GM12892 (cell line): ENCODE measurements at places on chromosomes 7 and 10.

DNA sequence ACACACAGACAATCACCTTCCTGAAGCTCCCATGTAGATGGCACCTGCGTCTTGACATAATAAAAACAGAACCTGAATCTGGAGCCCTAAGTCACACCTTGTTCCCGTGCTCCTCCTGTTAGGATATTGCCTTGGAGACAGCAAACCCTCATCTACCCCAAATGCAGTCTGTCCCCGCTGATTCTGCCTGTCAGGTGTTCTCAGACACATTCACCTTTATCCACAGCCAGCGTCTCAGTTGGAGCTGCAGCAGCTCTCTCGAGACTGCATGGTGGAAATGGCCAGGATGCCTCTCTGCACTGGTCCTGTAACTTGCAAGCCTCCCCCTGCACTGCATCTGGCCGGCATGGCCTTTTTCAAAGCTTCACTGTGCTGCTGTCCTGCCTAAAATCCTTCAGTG lies 218.0 kb upstream of the ZNF32 start:
- no peak for DNase-seq

GRCh38 chr7:132469264-132469663 lies 107.0 kb downstream of the PLXNA4 start:
- no peak for DNase-seq

DNA sequence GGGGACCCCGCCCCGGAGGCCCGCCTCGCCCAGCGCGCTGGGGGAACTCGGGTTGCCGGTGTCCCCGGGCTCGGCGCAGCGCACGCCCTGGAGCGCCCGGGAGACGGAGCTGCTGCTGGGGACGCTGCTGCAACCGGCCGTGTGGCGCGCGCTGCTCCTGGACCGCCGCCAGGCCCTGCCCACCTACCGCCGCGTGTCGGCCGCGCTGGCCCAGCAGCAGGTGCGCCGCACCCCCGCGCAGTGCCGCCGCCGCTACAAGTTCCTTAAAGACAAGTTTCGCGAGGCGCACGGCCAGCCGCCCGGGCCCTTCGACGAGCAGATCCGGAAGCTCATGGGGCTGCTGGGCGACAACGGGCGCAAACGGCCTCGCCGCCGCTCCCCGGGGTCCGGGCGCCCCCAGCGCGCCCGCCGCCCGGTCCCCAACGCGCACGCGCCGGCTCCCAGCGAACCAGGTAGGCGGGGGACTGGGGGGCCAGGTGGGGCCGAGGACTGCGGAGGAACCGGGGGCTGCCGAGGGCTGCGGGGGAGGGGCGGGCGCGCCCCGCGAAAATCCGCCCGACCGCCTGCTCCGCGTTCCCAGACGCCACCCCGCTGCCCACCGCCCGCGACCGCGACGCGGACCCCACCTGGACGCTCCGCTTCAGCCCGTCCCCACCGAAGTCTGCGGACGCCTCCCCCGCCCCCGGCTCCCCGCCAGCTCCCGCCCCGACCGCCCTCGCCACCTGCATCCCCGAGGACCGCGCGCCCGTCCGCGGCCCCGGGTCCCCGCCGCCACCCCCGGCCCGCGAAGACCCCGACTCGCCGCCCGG lies 574 bp downstream of the UTF1 start:
- DNase-seq, result no peak

GRCh38 chr10:35896001-35896400 lies 253.9 kb upstream of the FZD8 start:
- DNase-seq, result no peak

DNA sequence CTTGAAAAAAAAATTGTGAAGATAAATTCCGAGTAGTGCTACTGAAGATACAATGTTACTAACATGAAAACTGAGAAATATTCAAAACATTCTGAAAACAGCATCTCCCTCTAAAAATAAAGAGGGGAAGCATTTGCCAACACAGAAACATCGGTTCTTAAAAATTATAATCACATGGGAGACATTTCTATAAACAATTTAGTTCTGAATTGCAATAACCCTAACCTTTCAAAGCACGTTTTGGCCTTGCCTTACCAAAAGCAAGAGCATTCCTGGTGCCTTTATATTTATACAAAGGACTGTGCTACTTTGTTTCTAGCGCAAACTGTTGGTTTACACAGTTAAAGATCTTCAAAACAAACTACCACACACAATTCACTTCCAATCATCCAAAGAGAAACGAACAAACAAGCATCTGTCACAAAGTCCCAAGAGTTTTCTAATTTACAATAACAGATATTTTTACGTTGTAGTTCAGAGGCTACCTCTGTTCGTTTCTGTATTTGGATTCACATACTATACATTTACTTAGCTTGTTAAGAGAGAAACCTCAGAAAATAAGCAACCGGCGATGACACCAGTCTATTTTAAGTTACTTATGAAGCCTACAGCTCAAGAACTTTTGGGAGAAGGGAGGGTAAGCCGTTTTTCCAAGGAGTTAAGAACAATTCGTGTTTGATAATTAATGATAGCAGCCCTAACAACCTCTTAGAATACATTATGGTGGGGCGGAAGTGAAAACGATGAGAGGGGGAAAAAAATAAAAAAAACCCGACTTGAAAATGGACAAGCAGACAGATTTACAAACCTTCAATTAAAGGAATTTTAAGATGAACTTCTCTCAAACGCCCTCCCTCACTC lies 1.3 kb downstream of the ABI1 start:
- no peak for DNase-seq

GRCh38 chr7:137715533-137715932 lies 131.2 kb downstream of the DGKI start:
- no peak for DNase-seq

DNA sequence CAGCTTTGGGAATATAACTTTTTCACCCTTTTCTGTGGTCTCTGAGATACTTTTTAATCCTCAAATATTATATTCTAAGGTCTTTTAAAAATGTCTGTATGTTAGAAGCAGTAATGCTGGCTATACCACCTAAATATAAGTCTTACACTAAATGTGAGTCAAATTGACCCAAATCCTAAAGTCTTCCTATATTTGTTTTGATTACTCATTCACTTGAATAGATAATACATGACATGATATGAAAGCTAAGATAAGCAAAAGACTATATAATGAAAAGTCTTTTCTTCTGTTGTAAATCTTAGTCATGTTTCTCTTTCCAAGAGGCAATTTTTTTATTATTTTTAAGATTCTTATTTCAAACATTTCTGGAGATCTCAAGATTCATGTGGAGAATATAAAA lies 64.2 kb downstream of the HDAC9 start:
- DNase-seq, result no peak

DNA sequence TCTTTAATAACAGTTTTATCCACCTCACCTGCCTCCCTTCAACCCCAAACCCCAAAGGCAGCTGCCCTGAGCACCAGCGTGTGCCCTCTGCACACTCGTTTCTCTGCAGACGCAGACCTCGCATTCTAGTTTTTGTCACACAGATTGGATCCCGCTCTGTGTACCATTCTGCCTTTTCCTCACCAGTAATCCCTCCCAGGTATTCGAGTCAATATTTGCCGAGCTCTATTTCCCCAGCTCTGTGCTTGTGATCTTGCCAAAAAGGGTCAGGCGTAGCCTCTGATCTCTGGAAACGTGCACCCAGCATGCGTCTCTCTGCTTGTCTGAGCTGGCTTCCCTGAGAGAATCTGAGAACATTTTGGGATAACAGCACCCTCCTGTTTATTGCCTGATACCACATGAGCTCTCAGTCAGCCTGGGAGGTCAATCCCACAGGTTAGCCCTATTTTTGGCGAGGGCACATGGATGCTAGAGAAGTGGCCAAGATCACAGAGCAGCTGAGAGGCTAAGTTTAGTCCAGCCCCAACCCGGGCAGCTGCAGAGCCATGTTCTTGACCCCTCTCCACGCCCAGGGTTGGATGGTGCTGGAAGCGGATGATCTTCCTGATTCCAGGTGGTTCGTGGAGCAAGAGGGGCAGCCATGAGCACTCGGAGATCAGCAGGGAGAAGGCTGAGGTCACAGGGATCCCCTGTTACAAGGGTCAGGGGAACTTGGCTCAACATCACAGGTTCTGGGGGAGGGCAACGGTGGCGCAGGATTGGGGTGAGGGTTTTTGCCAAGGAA lies 29.1 kb downstream of the FOXL3 start:
- DNase-seq, result no peak

DNA sequence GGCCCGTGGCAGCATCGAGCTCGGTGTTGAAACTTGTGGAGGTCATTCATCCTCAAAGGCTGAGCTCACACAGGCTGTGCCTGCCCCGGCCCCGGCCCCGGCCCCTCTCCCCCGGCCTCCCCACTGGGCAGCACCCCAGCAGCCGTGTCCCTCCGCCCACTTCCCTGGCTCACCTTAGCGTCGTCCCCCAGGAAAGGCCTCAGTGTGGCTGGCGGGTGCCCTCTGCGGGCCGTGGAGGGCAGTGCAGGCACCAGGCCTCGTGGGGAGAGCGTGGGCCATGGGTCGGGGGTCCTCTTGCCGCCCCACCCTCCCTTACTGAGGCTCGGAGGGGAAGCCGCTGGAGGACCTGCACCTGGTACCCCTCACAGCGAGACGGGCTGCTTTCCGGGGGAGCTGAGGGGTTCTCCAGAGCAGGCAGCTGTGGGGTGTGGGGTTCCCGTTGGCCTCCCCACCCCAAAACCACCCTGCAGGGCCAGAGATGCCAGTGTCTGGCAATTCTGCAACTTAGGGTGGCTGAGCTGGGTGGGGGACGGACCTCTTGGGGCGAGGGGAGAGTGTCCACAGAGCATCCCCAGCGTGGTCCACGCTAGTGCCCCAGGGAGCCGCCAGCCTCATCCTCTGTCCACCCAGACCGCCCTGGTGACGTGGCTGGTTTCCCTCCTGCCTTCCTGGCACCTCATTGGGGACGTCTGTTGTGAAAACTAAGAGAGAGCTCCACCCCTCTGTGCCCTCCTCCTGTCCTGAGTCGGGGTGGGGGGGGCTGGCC lies 44.2 kb upstream of the DPYSL4 start:
- peak; percentile 77 for DNase-seq

DNA sequence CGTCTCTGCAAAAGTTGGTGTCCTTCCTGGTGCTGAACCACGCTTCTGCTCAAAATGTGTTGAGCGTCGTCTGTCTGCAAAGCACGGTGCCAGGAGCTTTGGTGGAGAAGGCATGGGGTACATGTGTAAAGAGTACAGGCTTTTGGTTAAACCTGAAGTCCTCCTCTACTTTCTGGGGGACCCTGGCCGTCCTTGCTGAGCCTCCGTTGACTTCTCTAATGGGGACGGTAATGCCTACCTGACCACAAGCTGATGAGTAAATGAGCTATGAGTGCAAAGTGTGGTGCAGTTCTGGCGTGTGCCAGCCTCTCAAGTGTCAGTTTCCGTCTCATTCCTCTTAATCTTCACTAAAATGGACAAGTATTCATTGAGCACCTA lies 527 bp upstream of the HERPUD2 start:
- no peak for DNase-seq

- no peak for DNase-seq
Observed at GRCh38 chr10:17771017-17771416, 19.0 kb downstream of the TMEM236 start.

DNA sequence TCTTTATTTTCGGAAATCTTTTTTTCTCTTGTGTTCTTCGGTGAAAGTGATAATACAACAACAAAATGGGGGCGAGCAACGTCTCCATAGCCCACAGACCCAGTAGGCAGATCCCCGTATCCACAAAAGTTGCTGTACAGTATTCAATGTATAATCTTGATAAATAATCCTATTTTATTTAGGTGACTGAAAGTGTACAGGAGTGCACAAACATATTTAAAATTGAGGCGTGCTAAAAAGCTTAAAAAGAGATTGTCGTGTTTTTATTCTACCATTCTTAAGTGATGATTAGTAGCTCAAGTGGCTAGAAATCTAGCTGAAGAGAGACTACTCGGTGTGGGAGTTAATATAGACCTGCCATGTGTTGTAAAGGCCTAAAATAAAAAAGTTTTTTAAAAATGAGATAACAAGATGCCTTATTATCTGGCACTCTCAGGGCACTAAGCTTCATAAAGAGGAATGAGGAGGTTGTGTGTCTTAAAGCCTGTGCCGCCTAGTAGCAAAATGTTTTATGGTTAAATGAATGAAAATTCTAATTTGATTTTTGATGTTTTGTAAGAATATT lies 1.6 kb downstream of the CAPZA2 start:
- DNase-seq, result no peak

DNA sequence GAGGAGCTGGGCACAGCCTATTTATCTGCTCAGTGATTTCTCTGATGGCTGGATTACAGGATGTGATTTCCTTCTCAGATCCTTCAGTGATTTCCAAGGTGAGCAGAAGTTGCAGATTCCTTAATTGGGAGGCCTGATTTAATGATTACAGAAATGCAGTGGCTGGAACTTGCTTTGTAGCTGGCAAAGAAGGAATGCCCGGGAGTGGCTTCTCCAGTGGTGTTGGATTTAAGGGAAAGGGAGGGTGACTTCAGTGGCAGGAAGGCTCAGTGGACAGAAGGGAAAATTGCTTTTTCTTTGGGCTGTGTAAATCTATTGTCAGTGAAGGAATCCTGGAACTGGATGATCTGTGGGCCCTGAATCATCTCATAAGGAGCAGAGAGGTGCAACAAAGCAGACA lies 5.1 kb downstream of the SORCS3 start:
- no peak for DNase-seq

DNA sequence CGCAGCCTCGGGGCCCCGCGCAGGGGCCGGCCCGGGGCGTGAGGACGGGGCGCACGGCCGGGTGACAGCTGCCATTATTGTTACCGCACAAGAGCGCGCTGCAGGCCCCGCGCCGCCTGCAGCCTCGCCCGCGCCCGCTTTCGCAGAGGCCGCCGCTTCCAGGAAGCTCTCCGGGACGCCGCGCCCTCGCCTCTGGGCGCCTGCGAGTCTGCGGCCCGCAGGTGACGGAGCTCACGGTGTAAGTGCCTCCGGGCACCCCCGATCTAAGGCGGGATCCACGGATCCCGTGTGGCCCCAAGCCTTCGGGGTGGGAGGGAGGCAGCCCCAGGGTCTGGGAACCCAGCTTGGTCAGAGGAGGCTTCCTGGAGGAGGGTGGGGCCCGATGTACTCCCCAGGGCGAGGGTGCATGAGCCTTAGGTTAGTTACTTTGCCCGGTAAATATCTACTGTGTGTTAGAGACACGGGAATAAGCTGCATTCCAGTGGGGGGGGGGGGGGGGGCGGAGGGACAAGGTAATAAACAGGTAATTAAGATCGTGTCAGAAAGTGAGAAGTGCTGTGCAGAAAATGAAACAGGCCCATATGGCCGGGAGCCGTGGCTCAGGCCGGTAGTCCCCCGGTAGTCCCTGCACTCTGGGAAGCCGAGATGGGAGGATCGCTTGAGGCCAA lies 638 bp downstream of the IQCE start:
- DNase-seq, result no peak

DNA sequence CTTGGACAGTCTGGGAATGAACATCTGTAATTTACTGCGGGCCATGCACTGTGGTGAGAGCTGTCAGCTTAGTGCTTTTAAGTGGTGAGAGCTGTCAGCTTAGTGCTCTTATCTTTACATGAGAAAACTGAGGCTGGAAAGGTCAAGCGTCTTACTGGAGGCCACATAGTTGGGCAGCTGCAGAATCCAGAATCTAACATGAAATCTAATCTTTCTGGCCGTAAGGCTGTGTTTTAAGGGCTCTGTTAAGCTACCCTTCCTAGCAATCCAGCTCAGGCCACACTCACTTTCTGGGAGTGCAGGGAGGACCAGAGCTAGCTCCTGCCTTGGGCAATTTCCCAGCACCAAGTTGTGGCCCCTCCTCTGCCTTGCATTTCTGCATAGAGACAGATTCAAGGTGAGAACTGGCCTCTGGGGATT lies 70.2 kb downstream of the SORCS3 start:
- DNase-seq, result no peak
